ENCODE measurements at places on chromosomes 7 and 10. TPM values are rescaled to one million over a fixed set of nuclear protein-coding genes. Genes with fewer than 3 reads are reported as not detected.

DNA sequence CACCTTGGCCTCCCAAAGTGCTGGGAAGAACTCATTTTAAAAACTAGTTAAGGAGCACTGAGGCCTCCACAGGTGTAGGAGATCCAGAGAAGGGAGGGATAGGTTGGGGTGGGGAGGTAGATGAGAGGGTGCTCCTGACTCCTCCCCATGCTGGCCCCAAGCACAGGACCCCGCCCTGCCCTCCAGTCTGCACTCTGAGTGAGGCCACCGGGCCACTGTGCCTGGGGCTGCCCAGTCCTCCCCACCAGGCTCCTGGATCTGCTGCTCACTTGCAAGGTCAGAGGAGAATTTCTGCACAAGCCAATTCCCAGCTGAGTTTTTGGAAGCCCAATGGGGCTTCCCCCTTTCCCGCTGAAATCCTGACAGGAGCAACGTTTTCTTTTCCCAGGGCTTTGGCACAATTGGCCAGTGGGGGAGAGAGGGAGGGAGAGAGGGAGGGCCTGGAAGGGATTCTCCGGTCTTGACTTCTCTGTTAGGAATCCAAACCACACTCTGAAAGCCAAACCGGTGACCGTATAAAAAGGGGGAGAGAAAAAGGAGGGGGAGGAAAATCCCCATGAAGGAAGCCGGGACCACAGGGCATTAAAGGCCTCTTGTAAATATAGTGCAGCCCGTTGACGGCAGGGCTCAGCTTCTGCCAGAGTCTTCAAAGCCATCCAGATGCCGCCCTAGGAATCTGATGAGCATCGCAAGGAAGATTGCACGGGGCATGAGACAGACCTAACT is 116.2 kb downstream of the SH3PXD2A start:
- peak; percentile 42 for DNase-seq

ARMH3 gene
- polyA plus RNA-seq: 38.7 TPM

GPR15LG gene
- polyA plus RNA-seq: not detected

AKR1D1 gene
- not detected for polyA plus RNA-seq

DNA sequence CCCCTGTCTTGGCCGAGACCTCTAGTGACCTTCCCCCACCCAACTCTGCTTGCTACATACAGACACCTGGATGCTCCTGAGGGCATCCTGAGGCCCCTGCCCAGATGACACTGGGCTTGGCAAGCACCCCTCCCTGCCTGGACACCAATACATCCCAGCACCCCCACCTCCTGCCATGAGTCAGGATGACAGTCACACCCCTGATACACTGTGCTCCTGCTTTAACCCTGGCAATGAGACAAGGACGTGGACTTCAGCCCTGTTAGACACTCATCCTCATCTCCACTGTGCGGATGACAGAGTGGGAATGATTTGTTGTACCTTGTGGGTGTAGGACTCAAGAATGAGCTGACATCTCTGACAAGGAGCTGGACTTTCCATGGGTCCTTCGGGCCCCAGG is 186.3 kb upstream of the ADCY1 start:
- no peak for DNase-seq

DNA sequence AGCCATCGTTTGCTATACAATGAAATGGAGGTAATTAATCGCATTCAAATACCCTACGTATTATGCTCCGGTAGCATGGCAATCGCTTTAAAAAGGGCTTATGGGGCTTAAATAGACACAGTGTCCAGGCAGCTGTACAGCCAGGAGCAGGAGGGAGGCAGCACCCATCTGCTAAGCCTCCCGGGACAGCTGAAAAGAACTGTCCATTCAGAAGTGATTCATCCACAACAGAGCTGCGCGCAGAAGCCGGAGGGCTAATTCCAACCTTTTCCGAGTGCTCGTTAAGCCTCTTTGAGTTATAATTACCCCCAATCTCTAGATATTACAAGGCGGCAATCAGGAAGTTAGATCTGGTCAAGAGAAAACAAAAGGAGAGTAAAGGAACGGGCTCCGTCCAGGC is 58.3 kb downstream of the DPYSL4 start:
- no peak for DNase-seq

DNA sequence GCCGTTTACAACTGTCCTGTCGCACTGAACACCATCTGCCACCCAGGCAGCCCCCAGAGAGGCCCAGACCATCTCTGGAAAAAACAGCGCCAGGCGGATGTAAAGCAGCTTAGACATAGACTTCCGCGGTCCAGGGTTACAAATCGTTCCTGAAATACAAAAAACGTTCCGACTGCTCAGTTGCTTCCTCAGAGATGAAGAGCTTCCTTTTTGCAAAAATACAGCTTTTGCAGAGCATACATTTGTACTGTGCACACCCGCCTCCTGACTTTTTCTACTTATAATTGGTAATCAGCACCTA is 11.4 kb downstream of the DAGLB start:
- DNase-seq: no peak

CYP3A4 gene
- 0.10 TPM for polyA plus RNA-seq

- no peak for DNase-seq
These were observed 411.8 kb downstream of the ARL4A start for GRCh38 chr7:13099154-13099795.

CCDC3 gene
- polyA plus RNA-seq: 13.6 TPM

GRCh38 chr7:34130558-34131295 is 225.4 kb downstream of the BMPER start:
- no peak for DNase-seq

CLEC5A gene
- polyA plus RNA-seq: 0.04 TPM

GRCh38 chr7:25391295-25391861 is 163.1 kb upstream of the NPVF start:
- no peak for DNase-seq

GRCh38 chr7:151987748-151988529 is 31.7 kb downstream of the GALNTL5 start:
- peak; percentile 54 for DNase-seq

DNA sequence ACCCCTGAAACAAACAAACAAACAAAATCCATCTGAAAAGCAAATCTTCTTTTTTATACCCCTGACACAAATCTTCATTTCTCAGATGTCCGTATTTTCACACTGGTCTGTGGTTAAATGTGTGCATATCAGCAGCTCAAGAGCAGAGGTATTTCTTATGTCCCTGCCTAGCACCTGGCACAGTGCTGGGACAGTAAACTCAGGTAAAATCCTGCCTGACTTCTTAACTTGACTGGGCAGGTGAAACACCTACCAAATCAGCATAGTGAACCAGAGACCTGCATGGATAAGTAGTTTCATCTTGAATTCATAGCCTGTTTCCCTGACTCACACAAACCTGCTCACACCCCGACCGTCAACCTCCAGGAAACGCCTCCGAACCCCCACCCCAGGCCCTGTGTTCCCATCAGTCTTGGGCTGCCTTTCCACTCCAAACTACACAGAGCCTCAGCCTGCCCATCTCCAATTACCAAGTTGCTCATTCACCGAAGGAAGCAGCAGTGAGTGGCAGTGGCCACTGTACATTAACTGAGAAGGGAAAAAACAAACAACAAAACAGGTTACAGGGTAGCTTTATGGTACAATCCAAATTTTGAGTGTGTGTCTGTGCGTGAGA is 109.9 kb downstream of the HECTD2 start:
- no peak for DNase-seq

GRCh38 chr10:93916257-93917063 is 22.7 kb downstream of the SLC35G1 start:
- no peak for DNase-seq

DNA sequence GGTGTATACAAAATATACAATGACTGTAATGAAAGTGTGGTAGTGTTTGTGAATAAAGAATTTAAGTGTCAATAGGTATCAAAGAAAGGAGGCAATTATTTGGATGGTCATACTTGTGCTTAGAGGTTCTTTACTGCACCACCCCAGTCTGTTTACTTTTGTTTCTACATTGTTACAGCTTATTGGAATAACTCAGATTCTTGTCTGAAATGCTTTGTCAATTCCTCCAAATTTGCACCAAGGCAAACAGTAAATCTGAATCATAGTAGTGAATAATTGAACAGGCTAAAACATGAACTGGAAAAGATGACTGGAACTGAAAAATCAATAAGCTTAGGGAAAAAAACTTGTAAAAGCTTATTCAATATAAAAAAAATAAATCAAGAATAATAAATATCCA is 319.2 kb downstream of the EXOC4 start:
- no peak for DNase-seq

DNA sequence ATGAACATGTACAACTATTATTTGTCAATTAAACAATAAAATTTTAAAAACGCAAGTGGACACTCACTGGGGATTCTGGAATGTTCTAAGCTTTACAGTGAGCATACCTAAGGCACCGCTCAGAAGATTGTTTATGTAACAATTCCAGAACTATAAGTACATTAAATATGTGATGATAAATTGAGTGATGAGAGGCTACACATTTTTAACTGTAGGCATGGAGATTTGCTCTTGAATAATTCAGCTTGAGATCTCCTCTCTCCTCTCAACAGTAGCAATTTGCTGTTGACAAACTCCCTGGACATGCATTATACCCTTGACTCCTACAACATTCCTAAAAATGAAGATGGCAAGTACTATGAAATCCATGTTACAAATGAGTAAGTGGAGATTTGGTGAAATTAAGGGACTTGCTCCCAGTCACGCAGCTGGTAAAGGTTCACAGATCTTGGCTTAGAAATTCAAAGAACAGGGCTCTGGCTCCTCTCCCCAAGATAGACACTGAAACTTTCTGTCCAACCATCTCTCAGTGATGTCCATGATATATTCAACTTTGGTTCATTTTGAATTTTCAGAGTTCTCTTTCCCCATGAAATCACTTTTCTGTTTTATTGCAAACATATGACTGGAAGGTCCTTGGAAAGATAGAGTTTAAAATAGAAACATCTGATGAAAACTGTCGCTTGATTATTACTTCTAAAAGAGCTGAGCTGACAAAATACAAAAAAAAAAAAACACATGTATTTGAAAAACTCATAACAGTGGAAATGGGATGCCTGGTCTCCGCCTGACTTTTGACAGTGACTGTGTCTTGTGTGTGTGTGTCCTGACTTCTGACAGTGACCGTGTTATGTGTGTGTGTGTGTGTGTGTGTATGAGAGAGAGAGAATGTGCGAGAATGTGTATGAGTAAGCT is 488.3 kb downstream of the TNS3 start:
- no peak for DNase-seq

DNA sequence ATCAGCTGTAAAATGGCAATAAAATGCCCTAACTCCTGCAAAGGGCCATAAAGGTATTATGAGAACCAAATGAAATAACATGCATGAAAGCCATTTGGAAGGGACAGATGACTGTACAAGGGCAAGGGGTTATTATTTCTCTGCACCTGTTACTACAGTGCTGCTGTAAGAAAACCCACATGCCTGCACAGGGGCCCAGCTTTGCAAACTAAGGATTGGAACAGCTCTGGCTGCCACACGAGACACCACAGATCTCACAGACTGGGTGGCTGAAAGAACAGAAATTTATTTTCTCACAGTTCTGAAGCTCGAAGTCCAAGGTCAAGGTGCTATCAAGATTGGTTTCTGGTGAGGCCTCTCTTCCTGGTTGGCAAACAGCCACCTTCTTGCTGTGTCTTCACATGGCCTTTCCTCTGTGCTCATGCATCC is 409.0 kb upstream of the NRP1 start:
- no peak for DNase-seq

DNA sequence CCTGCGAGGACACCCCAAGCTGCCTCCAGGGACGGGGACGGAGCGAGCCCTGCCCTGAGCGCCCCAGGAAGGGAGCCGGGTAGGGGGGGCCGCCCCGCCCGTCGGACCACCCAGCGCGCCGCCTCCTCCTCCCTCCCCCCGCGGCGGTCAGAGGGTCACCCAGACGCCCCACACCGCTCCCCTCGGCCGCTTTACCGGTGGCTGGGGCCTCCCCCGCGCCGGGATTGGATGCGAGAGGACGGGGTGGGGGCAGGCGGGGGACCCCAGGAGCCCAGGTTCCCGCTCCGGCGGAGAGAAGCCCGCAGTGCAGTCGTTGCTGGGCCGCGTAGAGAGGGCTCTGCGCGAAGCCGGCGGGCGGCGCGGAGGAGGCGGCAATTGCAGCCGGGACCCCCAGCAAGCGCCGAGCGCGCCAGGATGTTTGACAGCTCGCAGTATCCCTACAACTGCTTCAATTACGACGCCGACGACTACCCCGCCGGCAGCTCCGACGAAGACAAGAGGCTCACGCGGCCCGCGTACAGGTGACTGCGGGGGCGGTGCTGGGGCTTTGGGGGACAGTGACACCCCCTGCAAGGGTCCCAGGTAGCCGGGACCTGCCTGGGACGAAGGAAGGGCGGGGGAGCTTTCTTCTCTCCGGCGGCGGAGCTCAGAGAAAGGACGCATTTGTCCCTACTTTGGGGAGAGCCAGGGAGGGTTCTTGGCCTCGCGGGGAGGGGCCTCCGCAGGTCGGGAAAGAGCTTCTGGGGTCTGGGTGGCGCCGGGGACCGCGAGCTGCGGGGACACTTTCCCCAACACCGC is at the start of gene FOXL3:
TSS of gene FOXL3 (plus strand) at position 415 of the 798 bp plus-strand sequence. CDS start at position 415, 0 bp downstream.
- DNase-seq: no peak
